ENCODE measurements at places on chromosomes 7 and 10.
A peak's percentile ranks its signal among the peaks of the same experiment; 100 is the strongest.

DNA sequence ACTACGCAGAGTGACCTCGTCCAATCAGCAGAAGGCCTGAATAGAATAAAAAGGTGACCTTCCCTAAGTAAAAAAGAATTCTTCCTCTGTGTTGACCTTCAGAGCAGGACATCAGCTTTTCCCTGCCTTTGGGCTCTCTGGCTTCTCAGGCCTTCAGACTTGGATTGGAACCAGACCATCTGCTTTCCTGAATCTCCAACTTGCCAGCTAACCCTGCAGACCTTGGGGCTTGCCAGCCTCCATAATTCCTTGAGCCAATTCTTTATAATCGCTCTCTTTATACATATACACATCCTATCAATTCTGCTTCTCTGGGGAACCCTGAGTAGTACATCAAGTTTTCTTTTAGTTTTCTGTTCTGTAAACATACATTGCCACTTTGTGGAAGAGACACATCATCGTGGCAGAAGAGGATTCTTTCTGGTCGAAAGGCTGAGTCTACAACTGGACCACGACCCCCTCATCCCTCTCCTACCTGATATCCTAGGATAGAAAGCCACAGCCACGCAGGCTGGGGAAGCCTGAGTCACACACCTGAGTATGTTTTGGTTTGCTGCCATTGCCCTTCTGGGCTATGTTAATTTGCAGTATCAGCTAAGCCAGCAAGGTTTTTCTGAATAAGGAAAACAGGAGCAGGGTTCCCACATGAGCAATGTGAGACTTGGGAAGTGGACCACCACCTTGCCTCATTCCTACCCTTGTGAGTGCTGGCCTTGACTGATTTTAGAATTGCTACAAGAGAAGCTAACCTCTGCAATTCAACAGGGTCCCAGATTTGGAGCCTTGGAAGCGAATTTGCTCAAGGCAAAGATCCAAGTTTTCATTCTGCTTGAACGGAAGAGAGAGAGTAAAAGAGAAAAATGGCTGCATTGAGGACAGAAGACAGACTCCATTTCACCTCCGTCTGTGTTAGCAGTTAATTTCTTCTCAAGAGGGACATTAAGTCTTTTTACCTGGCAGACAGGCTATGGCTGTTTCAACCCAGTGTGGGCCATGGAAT is 445.2 kb upstream of the FZD8 start:
- DNase-seq, result no peak

GRCh38 chr7:45576249-45576929 is 2.2 kb downstream of the ADCY1 start:
- no peak for DNase-seq

GRCh38 chr7:31550432-31550831 is 36.5 kb downstream of the ITPRID1 start:
- DNase-seq, result no peak

DNA sequence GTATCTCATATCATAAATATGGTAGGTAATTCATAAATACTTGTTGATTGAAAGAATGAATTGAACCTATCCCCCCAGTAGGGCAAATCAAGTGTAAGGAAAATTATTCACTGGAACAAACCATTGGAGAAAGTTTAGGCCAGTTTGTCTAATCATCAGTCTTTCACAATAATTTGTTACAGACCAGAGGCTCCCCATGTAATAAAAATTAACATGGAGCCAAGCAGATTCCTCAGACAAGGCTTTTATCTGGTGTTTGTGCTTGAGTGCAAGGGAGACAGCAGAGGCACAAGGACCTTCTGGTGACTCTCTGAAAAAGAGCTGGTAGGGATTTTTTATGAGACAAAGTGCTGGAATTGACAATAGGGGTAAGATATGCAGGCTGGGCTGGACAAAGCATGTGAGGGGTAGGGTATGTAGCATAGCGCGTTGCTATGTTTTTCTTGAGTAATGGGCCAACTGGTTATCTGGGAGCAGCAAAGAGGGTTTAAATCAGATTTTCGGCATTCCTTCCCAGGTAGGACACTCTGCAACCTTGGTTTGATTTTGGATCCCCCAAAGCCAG is 7.8 kb upstream of the PANK1 start:
- no peak for DNase-seq

- no peak for DNase-seq
These were observed 5.4 kb upstream of the YWHAG start for GRCh38 chr7:76364198-76364584.

- no peak for DNase-seq
These were observed 65.8 kb upstream of the EMX2 start for GRCh38 chr10:117476716-117477115.

GRCh38 chr7:90192876-90193750 is 18.4 kb upstream of the STEAP2 start:
- DNase-seq, result no peak

DNA sequence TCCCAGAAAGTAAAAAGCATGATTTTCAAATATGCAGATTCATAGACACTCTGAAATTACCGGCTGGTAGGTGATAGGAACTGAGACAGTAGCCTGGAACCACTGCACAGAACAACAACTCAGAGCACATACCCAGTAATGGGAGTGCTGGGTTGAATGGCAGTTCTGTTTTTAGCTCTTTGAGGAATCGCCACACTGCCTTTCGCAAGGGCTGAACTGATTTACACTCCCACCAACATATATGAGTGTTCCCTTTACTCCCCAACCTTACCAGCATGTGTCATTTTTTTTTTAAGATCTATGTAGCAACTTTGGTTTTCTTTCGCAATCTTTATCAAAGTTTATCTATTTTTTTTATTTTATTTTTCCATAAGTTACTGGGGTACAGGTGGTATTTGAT is 358.8 kb downstream of the CALN1 start:
- DNase-seq, result no peak

DNA sequence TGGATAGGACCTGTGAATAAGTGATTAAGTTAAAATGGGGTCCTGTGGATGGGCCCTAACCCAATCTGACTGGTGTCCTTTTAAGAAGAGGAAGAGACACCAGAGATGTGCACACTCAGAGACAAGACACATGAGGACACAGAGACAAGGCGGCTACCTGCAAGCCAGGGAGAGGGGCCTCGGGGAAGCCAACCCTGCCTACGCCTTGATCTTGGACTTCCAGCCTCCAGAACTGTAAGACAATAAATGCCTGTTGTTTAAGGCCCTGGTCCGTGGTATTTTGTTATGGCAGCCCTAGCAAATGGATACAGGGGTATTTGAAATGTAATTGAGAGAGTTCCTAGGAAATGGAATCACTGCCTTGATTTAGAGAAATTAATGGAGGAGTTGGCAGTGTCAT is 225.3 kb downstream of the SKAP2 start:
- DNase-seq, result no peak

DNA sequence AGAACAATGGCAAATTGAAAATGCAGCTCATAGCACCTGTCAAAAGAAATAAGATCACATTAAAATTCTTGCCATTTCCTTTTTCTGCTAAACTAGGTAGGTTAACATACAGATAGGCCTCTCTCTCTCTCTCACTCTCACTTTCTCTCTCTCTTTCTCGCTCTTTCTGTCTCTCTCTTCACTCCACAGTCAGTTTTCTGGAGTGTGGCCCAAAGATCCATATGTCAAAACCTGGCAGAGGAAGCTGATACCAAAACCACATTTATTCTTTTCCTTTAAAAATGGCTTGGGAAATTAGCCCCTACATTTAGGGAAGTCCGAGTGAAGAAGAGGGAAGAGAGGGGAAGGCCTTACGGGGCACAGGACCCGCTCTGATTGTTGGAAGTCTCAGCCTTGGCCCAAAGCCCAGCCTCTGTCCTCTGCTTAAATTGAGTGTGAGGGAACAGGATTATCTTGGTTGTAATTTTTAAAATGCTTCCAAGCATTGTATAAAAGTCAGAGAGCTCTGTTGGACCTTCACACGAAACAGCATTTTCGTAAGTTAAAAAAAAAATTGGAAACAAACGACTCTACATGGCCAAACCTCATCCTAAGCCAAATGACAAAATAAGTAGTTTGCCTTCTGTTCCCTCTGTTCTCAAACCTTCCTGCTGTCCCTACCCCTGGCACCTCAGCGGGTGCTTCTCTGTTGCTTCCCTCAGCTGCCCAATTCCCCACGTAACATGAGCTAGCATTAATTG is 83.2 kb downstream of the FRMD4A start:
- DNase-seq, result no peak

GRCh38 chr10:23399701-23400144 is 39.2 kb upstream of the OTUD1 start:
- no peak for DNase-seq

- peak; percentile 3 for DNase-seq
These were observed 357.2 kb downstream of the LRMDA start for GRCh38 chr10:75788394-75789205.

DNA sequence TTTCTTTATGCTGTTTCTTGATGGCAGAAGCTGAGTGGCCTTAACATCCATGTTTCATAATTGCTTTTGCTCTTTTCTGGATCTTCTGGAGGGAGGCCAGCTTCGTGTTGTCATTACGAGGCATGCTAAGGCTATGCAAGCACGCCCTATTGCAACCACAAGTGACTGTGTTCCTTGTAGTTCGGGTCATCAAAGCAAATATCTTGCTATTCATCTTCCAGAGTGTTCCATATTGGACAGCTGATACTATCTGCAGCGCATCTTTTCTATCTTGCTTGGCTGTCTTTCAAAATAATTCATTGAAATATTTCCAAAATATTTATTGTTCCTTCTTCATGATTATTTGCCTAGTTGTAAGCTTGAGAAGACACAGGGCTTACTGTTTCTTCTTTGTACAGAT is 5.0 kb downstream of the EPHB6 start:
- no peak for DNase-seq

- DNase-seq, result no peak
These were observed 28.5 kb downstream of the NRBF2 start for GRCh38 chr10:63161592-63161991.

DNA sequence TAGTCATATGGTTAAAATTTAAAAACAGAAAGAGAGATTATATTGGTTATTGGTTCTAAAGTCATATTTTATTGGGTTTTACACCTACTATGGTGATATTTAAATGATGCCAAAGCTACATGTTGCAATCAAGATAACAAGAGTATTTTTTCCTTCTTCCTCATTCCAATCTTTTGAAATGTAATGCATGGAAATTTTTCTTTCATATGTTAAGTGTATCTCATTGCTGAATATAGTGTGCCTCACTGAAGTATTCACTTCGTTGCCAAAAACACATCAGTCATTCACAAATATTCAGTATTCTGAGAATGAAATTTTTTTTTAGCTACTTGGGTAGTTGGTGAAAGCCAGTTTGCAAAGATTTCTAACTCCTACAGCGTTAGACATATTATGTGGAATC is 19.5 kb downstream of the HDAC9 start:
- DNase-seq, result no peak

DNA sequence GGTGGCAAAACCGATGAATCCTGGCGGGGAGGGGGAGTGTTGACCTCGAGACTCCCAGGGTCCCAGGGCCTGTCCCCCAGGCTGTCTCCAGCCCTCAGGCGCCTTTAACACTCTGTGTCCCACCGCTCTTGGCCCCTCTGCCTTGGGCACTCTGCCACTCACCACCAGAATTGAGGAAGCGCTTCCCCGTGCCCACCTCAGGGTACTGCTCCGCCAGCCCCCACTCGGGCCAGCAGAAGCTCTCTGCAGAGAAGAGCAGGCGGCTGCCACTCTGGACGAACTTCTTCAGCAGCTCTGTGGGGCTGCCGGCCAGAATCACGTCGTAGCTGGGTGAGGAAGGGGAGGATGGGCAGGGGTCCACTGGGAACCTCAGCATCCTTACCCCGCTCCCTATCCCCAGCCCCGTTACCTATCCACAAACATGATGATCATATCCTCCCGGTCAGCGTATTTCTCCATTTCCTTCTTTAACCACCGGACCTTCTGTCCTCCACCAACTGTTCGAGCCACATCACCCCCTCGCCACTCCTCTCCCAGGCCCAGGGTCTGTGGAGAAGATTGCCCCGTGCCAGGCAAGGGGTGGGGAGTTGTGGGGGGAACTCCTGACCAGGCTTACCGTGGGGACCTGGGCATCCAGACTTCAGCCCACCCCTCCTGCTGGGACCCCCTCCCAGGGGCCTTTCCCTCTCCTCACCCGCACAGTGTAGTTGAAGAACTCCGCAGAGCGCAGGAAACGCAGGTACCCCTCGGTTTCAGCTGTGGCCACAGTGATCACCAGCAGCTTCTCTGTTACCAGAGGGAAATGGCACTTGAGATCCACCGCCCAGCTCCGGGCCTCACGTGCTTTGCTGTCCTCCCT is 1.2 kb downstream of the PLOD3 start:
- DNase-seq, result no peak

- DNase-seq, result no peak
These were observed 110.4 kb downstream of the COL28A1 start for GRCh38 chr7:7425321-7425720.

DNA sequence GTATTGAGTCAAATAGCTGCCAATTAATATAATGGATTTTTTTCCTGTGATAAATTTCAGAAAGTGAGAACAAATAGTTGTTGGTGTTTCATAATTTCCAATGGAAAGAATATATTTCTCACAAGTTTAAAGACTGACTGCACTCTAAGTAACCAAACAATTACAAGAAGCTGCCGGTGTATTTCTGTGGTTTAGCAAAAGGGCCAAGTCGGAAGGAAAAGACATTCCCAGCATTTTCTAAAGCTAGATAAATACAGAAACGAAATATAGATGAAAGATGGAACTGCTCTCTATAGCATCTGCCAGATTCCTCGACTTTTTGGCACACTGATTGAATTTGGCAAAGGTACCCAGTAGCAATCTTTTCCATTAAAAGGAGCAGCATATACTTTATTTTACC is 92.7 kb upstream of the MKX start:
- no peak for DNase-seq

GRCh38 chr10:118850418-118851061 is 95.8 kb upstream of the CACUL1 start:
- DNase-seq, result no peak

GRCh38 chr7:120505770-120506169 is 232.8 kb downstream of the KCND2 start:
- no peak for DNase-seq

DNA sequence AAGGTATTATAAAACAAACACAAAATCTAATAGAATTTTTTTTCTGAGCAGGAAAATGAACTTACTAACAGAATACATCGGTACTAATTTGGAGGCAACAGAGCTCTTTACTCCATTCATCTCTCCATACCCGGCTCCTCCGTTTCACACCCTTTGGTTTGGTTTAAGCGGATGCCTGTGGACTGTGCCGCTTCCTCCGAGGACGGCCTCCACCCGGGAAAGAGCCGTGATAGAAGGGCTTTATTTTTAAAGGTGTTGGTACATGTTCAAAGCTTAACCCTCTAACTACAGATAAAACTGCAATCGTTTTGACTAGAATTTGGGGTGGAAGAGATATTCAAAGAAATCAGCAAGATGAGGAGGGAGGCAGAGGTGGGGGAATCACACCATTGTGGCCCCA is 1.9 kb downstream of the VIPR2 start:
- DNase-seq, result no peak

GRCh38 chr7:1848013-1848640 is 178.1 kb downstream of the ELFN1 start:
- no peak for DNase-seq

DNA sequence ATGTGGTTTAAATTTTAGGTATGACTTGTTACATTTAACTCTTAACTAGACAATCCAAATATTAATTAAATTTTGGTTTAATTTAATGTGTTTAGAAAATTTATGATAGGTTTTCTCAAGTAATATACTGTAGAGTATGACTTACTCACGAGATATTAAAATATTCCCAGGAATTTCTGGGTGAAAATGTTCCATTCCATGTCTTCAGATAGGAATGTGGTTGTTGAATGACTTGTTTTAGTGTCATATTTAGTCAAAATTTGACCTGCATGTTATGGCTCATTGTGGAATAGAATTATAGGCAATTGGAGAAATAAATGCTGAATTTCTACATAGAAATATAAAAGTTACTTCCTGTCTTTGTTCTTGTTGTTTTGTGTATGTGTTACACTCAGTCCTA is 46.7 kb downstream of the SHOC2 start:
- DNase-seq, result no peak

All from iPS DF 19.7 (cell line).